ENCODE measurements at places on chromosomes 7 and 10.

- H3K4me1 ChIP-seq, result no peaks in the 10 kb centered on the region
- no peaks in the 10 kb centered on the region for H3K27me3 ChIP-seq
- no peak for DNase-seq
- no peak overlapping the region for H3K4me3 ChIP-seq
- no peak overlapping the region for H3K27ac ChIP-seq
Measured at GRCh38 chr7:28546067-28546466, 133.7 kb downstream of the CREB5 start.

DNA sequence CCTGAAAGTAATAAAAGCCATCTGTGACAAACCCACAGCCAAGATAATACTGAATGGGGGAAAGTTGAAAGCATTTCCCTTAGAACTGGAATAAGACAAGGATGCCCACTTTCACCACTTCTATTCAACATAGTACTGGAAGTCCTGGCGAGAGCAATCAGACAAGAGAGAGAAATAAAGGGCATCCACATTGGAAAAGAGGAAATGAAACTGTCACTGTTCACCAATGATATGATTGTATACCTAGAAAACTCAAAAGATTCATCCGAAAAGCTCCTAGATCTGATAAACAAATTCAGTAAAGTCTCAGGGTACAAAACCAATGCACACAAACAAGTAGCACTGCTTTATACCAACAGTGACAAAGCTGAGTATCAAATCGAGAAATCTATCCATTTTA is 581.7 kb upstream of the TEX47 start:
- no peaks in the 10 kb centered on the region for H3K27me3 ChIP-seq
- DNase-seq, result no peak
- H3K27ac ChIP-seq, result no peak overlapping the region
- H3K36me3 ChIP-seq, result no peaks in the 10 kb centered on the region
- no peaks in the 10 kb centered on the region for H3K4me1 ChIP-seq

GRCh38 chr10:97894092-97894491 is 44.4 kb downstream of the GOLGA7B start:
- no peak overlapping the region for H3K4me3 ChIP-seq
- no peaks in the 10 kb centered on the region for H3K4me1 ChIP-seq
- no peak overlapping the region for H3K27ac ChIP-seq
- H3K27me3 ChIP-seq, result peaks cover 9% of the 10 kb centered on the region
- DNase-seq, result no peak

- H3K36me3 ChIP-seq, result no peaks in the 10 kb centered on the region
- H3K4me3 ChIP-seq, result no peak overlapping the region
- DNase-seq, result no peak
- H3K27me3 ChIP-seq, result no peaks in the 10 kb centered on the region
Measured at GRCh38 chr10:62162261-62162981, 106.2 kb downstream of the RTKN2 start.

GRCh38 chr10:80271416-80271815 is 18.0 kb downstream of the MAT1A start:
- no peaks in the 10 kb centered on the region for H3K27me3 ChIP-seq
- H3K36me3 ChIP-seq, result no peaks in the 10 kb centered on the region
- no peak overlapping the region for H3K27ac ChIP-seq

DNA sequence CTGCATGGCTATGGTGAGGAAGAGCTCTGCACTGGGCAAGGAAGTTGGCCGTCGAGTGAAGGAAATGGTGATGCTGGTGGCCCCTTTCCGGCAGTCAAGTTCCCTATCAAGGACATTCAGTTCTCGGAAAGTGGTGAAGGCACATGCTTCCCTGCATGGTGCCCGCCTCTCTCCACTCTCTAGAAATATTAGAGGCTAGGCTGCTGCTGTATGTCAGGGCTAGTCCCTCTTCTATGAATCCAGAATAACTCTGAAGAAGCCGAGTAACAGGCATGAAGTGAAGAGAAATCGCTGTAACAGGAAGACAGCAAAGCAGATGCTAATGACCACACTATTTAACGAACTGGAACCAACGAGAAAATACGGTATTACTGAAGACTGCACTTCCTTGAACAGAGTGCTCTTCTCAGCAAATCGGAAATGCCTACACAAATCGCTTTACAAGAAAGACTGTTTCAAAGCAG is 5.4 kb downstream of the IDI1 start:
- no peak for DNase-seq
- peak overlapping the region; percentile 64 for H3K27ac ChIP-seq
- H3K27me3 ChIP-seq, result no peaks in the 10 kb centered on the region
- H3K4me1 ChIP-seq, result peaks cover 16% of the 10 kb centered on the region

GRCh38 chr7:156191090-156191489 is 378.8 kb upstream of the SHH start:
- H3K27ac ChIP-seq, result no peak overlapping the region
- DNase-seq, result no peak
- no peak overlapping the region for H3K4me3 ChIP-seq
- no peaks in the 10 kb centered on the region for H3K27me3 ChIP-seq

DNA sequence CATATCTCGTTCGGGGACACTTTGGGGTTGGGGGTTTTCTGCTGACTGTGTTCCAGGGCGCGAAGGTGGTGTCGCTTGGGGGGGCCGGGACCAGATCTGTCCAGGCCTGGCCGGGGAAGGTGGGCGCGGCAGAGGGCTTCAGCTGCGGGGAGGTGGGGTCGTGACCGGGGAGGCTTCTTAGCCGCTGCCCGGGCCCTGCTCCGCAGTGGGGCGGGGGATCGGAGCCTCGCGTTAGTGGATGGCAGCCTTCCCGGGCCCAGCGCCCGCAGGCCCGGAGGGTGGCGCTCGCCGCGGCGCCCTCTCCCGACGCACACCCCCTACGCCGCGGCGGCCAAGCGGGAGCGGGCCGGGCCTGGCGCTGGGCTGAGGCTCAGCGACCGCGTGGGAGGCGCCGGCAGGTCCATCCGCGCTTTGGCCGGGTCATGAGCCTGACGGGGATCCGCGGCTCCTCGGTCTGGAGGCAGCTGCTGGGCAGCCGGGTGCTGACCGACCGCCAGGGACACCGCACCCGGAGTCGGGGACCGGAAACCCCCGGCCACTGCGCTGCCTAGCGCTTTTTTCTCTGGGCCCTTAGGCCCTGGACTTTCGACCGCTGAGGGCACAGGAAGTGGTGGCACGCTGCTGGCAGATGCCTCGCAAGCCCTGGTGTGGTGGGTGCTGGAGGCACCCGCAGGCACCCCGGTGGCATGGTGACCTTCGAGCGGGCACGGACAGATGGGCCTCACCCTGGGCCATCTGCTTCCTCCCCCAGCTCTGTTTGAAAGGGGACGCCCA is 1.2 kb downstream of the AGAP3 start:
- peaks cover 62% of the 10 kb centered on the region for H3K27me3 ChIP-seq
- peaks cover 6% of the 10 kb centered on the region for H3K4me1 ChIP-seq
- H3K36me3 ChIP-seq, result no peaks in the 10 kb centered on the region
- H3K27ac ChIP-seq, result no peak overlapping the region

DNA sequence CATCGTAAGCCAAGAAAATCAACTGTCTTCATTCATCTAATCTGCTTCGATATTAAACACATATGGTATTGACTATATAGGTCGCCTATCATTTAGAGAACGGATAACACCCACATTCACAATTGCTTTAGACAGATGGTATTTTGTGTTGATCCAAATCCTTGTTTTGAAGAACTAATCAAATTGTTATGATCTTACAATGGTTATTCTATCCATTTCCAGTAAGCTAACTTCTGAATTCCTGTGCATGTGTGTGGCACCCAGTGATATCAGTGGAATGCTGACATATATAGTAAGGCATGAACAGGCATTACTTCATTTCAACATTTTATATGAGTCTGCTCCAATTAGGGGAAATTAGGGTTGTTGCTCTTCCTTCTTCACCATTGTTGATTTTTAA is 98.8 kb downstream of the SEMA3E start:
- no peak overlapping the region for H3K4me3 ChIP-seq
- no peak for DNase-seq
- no peaks in the 10 kb centered on the region for H3K36me3 ChIP-seq
- no peaks in the 10 kb centered on the region for H3K4me1 ChIP-seq
- H3K27ac ChIP-seq, result no peak overlapping the region

DNA sequence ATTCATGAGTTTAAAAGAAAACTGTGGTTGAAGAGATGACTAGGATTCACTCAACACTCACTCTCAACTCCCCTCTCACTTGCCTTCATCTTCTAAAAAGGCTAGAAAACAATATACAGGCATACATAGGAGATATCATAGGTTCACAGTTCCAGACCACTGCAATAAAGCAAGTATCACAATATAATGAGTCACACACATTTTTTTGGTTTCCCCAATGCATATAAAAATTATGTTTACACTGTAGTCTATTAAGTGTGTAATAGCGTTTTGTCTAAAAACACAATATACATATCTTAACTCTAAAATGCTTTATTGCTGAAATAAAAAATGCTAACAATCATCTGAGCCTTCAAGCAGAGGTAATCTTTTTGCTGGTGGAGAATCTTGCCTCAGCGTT is 104.9 kb upstream of the PDE1C start:
- no peak for DNase-seq
- no peaks in the 10 kb centered on the region for H3K4me1 ChIP-seq
- no peaks in the 10 kb centered on the region for H3K36me3 ChIP-seq
- H3K27ac ChIP-seq, result no peak overlapping the region
- no peaks in the 10 kb centered on the region for H3K27me3 ChIP-seq

GRCh38 chr10:100396605-100397004 is 49.6 kb downstream of the SCD start:
- no peak overlapping the region for H3K27ac ChIP-seq
- H3K27me3 ChIP-seq, result no peaks in the 10 kb centered on the region
- no peak overlapping the region for H3K4me3 ChIP-seq

GRCh38 chr10:133159950-133160825 is at the start of gene KNDC1:
TSS of gene KNDC1 (plus strand) at chr10:133160219. CDS start at chr10:133160468, 249 bp downstream.
- no peak within 1 kb of the TSS for H3K4me3 ChIP-seq
- H3K27ac ChIP-seq, result no peak within 1 kb of the TSS
- no peaks in the 10 kb centered on the region for H3K4me1 ChIP-seq

DNA sequence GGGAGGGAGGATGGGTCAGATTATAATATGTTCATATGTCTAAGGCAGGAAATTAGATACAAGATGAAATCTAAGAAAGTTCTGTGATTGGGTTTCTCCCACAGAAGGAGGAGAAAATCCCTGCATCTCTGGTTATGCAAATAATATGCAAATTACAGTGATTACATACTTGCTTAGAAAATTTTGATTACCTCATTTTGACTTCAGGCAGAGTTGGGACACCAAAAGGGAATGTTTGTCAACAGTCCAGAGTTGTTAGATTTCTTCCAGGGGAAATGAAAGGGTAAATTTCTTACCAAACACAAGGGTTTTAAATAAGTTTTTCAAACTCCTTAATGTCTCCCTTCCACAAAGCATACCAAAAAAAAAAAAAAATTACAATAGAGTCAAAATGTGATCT is 101.4 kb upstream of the STEAP1B start:
- H3K27me3 ChIP-seq, result no peaks in the 10 kb centered on the region
- H3K4me3 ChIP-seq, result no peak overlapping the region
- no peaks in the 10 kb centered on the region for H3K36me3 ChIP-seq
- H3K4me1 ChIP-seq, result no peaks in the 10 kb centered on the region

- DNase-seq, result no peak
- no peaks in the 10 kb centered on the region for H3K36me3 ChIP-seq
- H3K27me3 ChIP-seq, result no peaks in the 10 kb centered on the region
- H3K27ac ChIP-seq, result no peak overlapping the region
- H3K4me1 ChIP-seq, result no peaks in the 10 kb centered on the region
Measured at GRCh38 chr7:112215787-112216186, 9.3 kb downstream of the ZNF277 start.

Measured in thymus (tissue), 14 donors.